ENCODE measurements at places on chromosomes 12 and 14.

DNA sequence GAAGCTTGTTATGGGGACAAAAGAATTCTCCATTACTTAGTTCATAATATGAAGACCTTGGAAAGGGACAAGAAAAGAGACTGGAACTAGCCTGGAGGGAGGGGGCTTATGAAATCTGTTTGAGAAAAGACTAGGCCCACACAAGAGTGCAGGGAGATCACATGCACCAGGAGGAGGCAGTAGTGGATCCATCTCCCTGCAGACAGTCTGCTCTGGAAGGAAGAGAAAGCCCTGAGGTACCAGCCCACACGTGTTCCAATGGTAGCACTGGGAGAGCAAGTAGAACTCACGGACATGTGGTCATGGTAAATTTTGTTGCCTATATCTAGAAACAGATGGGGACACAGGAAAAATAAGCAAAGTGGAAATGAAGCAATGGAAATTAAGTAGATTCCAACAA, 445.4 kb downstream of the SOX5 start:
- no peak for DNase-seq

GRCh38 chr14:81771651-81772275, 238.1 kb upstream of the SEL1L start:
- no peak for DNase-seq

DNA sequence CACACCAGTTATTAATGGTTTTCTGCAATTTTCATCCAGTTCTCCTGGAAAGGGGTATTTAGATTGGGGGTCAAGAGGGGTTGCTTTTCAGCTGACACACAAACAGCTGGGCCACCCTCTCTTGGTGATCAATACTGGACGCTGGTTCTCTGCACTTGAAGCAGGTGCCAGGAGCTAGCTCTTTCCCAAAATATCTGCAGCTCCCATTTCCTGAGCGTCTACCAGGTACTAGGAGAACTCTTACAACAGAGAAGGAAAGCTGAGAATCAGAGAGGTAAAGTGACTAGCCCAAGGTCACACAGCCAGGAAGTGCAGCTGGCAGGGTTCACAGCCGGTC, 1.2 kb downstream of the TESC start:
- DNase-seq, result no peak

- DNase-seq, result no peak
These were observed 622 bp downstream of the TECPR2 start for GRCh38 chr14:102363182-102363943.

GRCh38 chr12:25280082-25280481, 29.4 kb upstream of the KRAS start:
- no peak for DNase-seq

GRCh38 chr14:64178814-64179213, 115.4 kb downstream of the ESR2 start:
- no peak for DNase-seq
